Dermis blood vessel endothelial cell (primary cell): ENCODE measurements at places on chromosomes 2 and 18.

DNA sequence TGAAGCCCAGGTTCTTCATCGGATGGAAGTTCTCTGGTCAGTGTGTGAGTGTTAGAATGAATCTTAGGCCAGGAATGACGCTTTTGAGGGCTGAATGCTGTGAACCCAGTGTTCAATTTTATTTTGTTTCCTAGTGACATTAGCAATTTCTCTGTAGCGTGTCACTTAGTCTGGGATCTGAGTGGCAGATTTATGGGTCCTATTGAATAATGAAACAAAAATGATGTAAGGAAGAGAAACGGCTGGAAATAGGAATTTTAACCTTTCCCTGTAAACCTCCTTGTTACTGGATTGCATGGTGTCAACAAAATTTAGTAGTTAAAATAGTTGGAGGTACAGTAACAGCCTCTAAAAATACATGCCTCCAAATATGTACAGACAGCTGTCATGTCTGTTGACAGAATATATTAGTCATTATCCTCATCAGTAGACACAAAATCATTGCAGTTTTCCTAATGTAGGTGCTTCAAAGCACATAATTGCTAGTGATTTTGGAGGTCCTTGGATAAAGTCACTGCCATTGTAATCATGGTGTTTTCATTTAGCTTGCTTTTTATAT lies 223.8 kb upstream of the SPRED2 start:
- DNase-seq: no peak

DNA sequence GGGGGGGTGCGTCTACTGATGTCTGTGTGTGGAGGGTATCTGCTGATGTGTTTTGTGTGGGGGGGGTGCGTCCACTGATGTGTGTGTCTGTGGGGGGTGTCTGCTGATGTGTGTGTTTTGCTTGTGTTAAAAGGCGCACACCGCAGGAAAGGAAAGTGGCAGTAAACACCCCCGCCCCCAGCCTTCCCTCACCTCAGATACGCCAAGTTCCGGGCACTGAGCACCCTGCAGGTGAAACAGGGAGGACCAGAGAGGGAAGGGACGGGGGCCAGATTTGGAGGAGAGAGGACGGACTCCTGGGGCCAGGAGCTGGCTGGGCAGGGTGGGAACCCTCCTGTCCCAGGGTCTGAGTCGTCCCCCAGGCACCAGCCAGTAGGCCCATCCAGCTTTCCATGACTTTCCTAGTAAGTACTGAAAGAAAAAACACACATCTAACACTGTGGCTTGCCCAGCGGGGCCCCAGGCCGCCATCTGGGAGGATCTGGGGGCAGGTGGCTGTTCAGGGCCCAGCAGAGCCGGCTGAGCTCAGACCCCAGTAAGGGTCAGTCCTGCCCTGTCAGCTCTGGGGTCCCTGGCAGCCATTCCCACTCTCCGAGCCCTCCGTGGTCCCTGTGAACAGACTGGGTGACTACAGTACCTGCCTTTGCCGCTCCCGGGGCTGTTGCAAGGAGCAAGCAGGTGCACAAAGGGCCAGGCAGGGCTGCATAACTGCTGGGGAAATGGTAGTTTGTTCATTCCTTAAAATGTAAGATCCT lies 126.9 kb downstream of the NFATC1 start:
- DNase-seq: no peak

GRCh38 chr18:23585007-23585871 lies 1.1 kb downstream of the NPC1 start:
- peak; percentile 61 for DNase-seq

DNA sequence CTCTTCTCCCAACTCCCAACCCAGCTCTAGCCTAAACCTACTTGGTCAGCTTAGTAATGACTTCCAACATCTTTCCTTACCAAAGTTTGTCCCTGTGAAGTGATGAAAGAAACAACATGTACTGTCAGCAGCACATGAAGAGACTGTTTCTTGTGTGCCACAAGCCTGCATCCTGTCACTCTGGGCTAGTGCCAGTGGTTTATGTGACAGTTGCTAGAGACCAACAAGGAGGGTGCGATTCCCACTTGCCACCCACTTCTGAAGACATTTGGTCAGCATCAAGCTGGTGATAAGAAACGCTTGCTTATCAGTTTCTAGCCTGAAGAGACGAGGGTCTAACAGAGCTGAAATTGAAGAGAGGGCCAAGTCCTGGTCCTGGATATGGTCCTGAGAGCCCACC lies 132.6 kb downstream of the COL4A4 start:
- no peak for DNase-seq

DNA sequence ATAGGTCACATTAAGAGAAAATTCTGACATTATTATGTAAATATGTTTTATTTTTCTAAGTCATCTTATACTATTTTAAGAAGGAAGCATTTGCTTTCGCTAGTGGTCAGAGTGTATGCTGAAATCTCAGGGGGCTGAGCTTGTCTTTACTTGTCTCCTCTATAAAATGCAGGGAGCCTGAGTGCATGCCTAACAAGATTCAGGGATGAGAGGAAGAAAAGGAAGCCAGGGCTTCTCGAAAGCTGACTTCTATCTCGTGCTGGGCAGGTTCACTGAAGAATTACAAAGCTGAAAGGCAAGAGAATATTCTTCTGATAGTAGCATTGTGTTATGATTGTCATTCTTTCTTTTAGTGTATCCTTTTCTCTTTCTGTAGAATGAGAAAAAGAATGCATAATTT lies 467.4 kb downstream of the SOX11 start:
- DNase-seq: no peak

GRCh38 chr2:75561566-75562512 lies 1.1 kb upstream of the EVA1A start:
- no peak for DNase-seq

GRCh38 chr18:42564761-42565160 lies 550.7 kb downstream of the RIT2 start:
- no peak for DNase-seq

DNA sequence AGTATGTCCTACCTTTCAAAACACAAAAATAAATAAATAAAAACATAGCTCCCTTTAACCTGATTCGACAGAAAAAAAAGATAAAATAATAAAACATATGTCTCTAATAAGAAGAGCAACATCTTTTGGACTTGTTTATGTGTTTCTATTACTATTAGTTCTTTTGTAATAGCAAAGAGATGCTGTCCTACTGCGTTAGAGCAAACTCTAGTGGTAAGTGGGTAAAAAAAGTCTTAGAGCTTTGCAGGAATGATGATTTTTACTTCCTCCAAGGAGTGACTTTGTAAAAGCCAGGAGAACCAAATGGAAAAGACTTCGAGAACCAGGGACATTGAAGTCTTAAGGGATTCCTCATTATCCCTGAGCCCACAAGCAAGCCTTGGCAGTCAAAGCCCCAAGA lies 450.1 kb downstream of the METTL4 start:
- no peak for DNase-seq

GRCh38 chr2:226796840-226797288 lies 2.8 kb downstream of the IRS1 start:
- DNase-seq: no peak

GRCh38 chr2:42941633-42942176 lies 149.3 kb upstream of the HAAO start:
- DNase-seq: no peak

- DNase-seq: no peak
These were observed 8.6 kb upstream of the IL36A start for GRCh38 chr2:112996635-112997034.

DNA sequence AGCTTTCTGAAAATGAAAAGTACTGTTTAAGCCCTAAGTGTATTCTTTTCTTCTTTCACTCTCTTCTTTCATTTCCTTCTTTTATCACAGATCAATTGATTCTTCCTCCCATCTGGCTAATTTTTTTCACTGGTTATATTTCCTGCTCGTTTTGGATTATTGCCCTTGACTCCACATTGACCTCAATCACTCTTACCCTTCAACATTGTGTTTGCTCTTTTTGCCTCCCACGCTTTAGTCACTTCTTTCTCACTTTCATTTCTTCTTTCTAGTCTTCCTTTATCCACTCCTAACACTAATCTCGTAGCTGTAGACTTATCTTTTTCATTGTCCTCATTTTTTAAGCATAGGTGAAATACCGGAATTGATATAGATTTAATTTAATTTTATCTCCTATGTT lies 320.3 kb upstream of the VRK2 start:
- DNase-seq: no peak

GRCh38 chr2:80568011-80568410 lies 263.5 kb upstream of the LRRTM1 start:
- no peak for DNase-seq

- no peak for DNase-seq
These were observed 31.8 kb downstream of the METAP1D start for GRCh38 chr2:172031536-172031935.
